Tibial nerve (tissue), 4 donors: ENCODE measurements at places on chromosomes 7 and 10. TPM values are rescaled to one million over a fixed set of nuclear protein-coding genes. Genes with fewer than 3 reads are reported as not detected.

DNA sequence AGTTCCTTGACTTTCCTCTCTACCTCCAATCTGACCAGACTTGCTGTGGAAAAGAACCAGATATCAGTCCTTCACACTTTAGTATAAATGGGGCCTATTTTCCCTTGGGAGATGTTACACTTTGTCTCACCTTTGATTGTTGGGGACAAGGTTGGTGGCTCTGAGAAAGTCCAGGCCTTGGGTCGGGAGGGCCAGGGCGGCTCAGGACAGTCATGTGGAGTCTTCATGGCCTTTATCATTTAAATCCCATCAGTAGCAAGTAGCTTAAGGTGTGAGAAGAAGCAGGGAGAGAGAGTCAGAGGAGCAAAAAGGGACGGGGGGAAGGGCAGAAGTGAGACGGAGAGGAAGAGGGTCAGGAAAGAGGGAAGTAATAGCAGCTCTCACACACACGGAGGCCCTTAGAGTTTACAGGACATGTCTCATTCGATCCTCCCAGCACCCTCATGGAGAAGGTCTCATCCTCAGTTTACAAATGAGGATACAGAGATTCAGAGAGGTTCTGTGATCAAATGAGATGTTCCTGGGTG, 40.5 kb downstream of the TBATA start:
- DNase-seq = no peak

The PRKAR2B gene
- 49.0 TPM for total RNA-seq

The TWIST1 gene
- total RNA-seq = 28.5 TPM

DNA sequence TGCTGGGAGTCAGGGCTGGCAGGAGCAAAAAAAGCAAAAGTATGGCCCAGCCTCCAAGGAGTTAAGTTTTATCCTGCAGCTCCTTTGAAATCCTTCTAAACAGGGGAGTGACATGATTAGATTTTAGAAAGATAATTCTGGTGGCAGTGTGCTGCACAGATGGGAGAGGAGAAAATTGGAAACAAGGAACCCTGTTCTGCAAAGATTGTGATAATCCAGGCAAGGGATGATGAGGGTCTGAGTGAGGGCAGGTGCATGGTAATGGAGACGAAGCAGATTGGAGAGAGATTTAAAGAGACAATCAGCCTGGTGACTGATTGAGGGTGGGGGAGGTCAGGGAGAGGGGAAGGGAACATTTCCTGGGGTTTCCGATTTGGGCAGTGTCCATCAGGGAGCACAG, 444.7 kb upstream of the PODXL start:
- DNase-seq = no peak

DNA sequence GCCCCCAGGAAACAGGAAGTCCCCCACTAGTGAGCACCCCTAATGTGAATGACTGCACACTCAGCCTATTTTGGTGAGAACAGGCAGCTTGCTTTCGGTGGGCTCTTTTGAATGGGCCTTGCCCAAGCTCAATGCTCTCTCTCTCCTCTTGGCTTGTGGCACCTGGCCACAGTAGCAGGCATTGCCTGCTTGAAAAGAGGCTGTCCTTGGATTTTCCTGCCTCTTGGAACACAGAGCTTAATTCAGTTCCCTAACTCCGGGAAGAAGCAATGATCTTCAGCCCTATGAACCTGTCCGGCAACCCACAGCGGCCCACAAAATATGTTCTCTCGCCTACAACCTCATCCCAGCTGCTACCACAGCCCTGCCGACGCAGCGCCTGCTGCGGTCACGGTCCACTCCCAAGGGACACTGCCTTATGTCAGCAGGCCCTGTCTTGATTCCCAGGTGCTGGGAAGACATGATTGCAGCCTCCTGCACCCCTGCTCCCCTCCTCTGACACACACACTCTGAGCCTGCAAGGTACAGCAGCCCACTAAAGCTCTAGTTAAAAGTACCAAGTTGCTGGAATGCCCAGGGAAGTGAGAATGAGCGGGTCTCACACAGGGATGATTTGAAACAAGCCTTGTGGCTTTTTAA, 715.5 kb upstream of the GALNT17 start:
- DNase-seq = no peak

DNA sequence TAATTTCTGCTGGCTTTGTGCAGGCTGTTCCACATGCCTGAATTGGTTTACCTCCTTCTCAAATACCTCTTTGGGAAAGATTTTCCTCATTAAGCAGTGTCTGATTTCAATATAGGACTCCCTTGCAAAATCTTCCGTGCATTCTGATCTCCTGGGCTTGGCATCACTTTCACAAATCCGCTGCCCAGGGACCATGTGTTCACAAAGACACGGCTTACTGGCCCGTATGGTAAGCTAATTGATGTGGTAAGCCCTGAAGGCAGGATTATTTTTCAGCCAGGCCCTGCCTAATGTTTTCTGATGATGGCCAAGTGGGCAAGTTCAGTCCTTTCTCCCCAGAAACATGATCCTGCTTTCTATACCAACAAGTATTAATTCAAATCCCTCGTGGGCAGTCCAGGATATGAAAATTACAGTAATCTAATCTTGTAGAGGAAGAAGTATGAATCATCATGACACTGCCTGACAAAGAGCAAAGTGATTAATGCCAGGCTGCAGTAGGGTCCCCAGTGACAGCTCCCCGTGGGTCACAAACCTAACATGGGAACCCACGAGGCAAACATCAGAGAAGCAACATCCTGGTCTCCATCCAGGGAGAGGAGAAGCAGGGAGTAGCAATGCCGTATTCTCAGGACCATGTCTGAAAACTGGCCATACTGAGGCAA, 11.6 kb upstream of the SVIL start:
- DNase-seq = peak; percentile 51
